H4 (cell line): ENCODE measurements at places on chromosomes 6 and 20. TPM values are rescaled to one million over a fixed set of nuclear protein-coding genes. Genes with fewer than 3 reads are reported as not detected.

GTSF1L gene
- not detected in 2 replicates for total RNA-seq

DNA sequence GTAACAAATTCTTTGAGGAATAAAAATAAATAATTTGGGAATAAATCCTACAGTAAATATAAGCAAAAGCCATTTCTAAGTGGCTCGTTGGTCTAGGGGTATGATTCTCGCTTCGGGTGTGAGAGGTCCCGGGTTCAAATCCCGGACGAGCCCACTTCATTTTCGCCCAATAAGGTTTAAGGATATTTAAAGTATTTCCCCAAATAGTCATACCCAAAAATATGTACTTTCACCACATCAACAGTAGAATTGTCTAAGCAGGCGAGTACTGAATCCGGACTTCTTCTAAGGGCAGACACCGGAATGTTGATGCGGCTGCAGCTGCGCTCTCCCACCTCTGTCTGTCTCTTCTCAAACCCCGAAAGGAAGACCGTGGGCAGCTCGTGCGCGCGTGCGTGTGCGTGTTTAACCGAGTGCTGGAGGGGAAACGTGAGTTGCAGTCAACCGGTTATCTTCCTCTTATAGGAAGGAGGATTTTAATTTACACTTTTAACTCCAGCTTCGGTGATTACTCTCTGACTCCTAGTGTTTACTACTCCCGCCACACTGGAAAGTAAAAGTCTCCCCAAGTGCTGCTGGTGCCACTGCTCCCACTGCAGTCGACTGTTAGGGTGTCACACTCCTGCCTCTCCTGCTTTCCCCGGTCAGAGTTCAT, 155.7 kb upstream of the PRSS16 start:
- DNase-seq = peak; percentile 89

GRCh38 chr6:147508042-147508865, at the start of gene SAMD5:
Gene SAMD5, plus strand, starts transcription at chr6:147508690. Its CDS starts 239 bp downstream, at chr6:147508929.
- peak; percentile 28 for DNase-seq

HMGN3 gene
- total RNA-seq = 150 and 172 TPM in 2 replicates

GRCh38 chr6:56168596-56168995, 78.8 kb downstream of the COL21A1 start:
- no peak for DNase-seq

PMEPA1 gene
- total RNA-seq = 10.0 and 14.4 TPM in 2 replicates

LAMA5 gene
- 4.4 and 4.5 TPM in 2 replicates for total RNA-seq

GRCh38 chr6:44270526-44271405, 516 bp downstream of the TMEM151B start:
- DNase-seq = no peak

CPNE1 gene
- total RNA-seq = 174 and 204 TPM in 2 replicates

GRCh38 chr6:24933868-24934401, 1.8 kb downstream of the RIPOR2 start:
- no peak for DNase-seq

DNA sequence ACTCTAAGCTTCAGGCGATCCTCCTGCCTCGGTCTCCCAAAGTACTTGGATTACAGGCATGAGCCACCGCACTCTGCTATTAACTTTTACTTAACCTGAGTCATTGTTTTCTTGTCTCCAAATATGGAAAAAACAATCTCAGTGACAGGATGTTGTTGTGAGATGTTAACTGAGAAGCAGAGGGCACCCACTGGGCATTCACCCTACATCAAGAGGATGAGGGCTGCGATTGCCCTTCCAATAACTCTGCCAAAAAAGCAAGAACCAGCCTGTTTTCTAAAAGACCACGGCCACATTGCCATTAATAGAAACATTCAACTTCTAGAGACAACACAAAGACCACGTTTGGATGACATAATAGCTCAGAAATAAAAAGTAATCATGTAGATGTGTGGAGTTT, 107.6 kb upstream of the SGK1 start:
- peak; percentile 29 for DNase-seq

DNA sequence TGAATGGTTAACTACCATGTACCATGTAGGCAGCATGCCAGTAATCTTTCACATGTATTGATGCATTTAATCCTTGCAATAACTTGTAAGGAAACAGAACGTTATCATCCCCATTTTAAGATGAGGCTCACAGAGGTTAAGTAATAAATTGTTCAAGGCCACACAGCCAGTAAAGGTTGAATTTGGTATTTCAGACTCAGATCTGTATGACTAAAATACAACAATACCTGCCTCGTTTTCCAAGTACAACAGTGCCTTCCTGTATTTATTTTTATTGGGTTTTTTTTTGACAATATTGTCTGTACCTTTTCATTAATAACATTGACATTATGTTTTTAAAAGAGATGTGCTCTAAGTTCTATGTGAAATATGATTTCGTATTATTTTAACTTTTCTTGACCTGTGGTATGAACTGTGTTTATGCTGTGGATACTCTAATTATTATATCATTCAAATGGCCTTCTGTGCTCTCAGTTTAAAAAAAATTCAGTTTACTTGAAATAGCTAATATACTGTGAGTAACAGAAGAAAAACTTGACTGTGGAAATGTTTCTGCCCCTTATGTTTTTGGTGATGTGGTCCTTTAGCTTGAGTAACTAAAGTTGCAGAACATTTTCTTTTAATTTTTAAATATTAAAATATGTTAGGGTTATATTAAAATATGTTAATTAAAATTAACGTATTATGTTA, 39.7 kb downstream of the XRN2 start:
- DNase-seq = no peak

MTFR2 gene
- 2.1 and 4.5 TPM in 2 replicates for total RNA-seq

DNA sequence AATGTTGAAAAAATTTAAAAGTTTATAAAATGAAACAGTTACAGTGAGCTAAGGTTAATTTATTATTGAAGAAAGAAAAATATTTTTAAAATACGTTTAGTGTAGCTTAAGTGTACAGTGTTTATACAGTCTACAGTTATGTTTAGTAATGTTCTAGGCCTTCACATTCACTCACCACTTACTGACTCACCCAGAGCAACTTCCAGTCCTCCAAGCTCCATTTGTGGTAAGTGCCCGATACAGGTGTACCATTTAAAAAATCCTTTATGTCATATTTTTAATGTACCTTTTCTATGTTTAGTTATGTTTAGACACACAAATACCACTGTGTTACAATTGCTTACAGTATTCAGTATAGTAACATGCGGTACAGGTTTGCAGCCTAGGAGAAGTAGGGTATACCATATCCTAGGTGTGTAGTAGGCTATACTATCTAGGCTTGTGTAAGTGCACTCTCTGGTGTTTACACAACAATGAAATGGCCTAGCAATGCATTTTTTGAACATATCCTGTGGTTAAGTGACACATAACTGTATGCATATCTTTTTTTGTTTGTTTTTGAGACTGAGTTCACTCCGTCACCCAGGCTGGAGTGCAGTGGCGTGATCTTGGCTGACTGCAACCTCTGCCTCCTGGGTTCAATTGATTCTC, 26.3 kb downstream of the FLRT3 start:
- DNase-seq = no peak

DNA sequence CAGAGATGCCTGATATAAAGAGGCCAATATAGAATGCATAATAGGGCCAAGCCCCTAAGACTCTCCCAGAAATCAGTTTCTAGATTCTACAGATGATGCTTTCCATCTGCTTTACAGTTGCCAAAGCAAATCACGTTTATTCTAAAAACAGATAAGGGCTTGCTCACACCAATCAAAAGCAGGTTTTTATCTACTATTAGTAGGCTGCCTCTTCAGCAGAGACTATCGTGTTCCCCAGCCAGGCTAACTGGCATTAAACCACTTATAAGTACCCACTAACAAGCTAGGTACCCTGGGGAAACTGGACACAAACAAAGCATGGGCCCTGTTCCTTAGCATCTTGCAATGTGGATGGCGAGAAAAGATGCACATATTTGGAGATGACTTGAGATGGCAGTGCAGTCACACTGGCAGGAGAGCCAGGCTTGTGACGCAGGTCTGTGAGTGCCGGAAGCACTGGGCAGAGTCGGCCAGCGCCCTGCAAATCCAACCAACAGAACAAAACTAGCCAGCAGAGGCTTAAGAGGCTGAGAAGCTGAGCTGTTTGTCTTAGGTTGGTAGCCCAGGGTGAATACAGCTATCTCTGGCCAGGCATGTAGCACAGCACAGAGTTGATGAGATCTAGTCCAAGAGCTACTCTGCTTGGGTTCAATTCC, 73.4 kb downstream of the GFOD1 start:
- no peak for DNase-seq

IL20RA gene
- total RNA-seq = 0.14 TPM in 1 of 2 replicates, not detected in the other

- peak; percentile 25 for DNase-seq
Measured at GRCh38 chr6:112253841-112254816, at the start of gene LAMA4. Gene LAMA4, minus strand, starts transcription at chr6:112254567. Its CDS starts 417 bp downstream, at chr6:112254150.

- no peak for DNase-seq
Measured at GRCh38 chr6:142796571-142796970, 148.4 kb downstream of the HIVEP2 start.

GRCh38 chr20:53760025-53760441, 166.4 kb upstream of the ZNF217 start:
- DNase-seq = no peak

- no peak for DNase-seq
Measured at GRCh38 chr20:42152575-42152974, 534.4 kb upstream of the CHD6 start.

DNA sequence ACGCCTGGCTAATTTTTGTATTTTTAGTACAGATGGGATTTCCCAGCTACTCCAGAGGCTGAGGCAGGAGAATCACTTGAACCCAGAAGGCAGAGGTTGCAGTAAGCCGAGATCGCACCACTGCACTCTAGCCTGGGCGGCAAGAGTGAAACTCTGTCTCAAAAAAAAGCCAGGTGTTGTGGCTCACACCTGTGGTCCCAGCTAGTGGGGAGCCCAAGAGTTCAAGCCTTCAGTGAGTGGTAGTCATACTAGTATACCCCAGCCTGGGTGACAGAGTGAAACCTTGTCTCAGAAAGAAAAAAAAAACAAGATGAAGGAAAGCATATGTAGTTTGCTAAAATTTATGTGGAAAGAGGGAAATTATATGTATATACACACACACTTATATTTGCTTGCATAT, 20.0 kb upstream of the POU5F1 start:
- DNase-seq = no peak

DNA sequence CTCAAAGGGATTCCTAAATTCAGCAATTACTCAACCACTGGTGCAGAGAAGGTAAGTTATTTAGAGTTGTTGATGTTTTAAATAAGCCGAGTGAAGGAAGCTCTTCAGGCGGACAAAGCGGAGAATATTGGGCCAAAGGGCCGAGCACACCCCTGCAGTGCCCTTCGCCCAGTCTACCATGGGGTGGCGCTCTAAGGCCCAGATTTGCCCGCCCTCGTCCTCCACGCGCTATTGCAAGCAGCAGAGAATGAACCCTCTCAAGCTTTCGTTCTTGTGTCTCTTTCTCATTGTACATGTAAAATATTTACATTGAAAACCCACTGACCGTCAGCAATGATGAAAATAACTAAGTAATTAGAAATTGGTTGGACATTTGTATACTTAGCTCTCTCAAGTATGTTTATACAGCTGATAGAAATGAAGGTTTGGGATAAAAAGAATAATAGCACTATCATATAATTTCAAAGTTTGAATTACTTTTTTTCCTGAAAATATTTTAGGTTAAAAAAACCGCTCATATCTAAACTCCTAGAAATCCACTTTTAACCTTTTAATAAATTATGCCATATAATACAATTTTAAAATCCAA, 195.0 kb upstream of the CEP162 start:
- peak; percentile 14 for DNase-seq

DNA sequence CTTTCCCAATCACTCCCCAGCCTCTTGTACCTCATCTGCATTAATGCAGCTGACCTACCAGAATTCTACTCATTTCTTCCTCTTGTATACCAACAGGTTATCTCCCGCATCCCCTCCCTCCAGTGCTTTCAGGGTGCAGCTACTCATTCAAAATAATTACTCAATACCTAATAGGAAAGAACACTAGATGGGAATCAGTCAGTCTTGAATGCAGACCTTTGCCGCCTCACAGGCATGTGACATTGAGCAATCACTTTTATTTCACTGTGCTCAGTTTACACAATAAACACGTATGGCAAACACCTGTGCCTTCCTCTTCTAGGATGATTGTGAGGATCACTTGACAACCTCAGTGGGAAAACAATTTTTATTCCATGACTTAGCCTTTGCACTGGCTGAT, 13.3 kb downstream of the ZSCAN31 start:
- no peak for DNase-seq

HSPA12B gene
- 0.12 TPM in 1 of 2 replicates, not detected in the other for total RNA-seq

HLA-DPB1 gene
- 25.4 and 47.3 TPM in 2 replicates for total RNA-seq

DEFB132 gene
- not detected in 2 replicates for total RNA-seq

- DNase-seq = no peak
Measured at GRCh38 chr20:47016068-47016664, 121.5 kb downstream of the EYA2 start.

DAAM2 gene
- 7.2 and 9.6 TPM in 2 replicates for total RNA-seq

DNA sequence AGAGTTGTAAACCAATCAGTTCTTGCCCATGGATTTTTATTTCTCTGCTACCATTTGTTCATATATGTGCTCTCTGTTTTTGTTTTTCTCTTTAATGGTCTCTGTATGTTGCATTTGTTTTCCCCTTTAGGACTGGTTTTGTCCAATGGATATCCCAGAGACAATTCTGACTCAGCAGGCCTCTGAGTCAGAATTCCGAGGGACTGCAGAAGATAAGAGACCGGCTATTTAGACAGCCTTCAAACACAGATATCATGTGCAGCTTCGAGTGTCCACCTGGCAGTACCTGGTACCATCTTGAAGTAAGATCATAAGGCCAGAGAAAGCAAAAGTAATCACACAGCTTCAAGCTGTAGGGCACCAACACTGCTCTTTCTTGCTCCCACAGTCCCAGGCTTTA, 125.5 kb downstream of the ELOVL4 start:
- no peak for DNase-seq

- no peak for DNase-seq
Measured at GRCh38 chr6:14921878-14922671, 323.8 kb upstream of the JARID2 start.

BPIFB2 gene
- not detected in 2 replicates for total RNA-seq

- no peak for DNase-seq
Measured at GRCh38 chr20:7736336-7736735, 203.9 kb downstream of the HAO1 start.

- DNase-seq = peak; percentile 68
Measured at GRCh38 chr6:44431118-44431725, 43.7 kb downstream of the CDC5L start.

ROS1 gene
- 0.12 and 0.70 TPM in 2 replicates for total RNA-seq

DNA sequence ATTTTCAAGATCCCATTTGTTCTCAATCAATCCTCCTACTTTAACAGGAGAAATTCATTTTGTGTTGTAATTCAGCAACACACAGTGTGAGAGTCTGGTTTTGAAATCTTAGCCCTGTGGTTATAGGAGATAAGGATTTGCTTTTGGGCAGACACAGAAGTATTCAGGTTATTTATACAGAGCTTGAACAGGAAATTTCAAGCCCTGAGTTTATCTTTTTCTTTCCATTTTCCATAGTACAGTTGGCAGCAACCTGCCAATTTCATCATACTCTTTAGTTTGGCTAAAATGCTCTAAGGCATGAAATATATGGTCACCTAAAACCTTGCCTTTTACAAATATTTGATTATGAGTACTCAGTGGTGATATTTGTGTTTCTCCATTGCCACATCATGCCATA, 41.4 kb downstream of the PKIB start:
- DNase-seq = peak; percentile 3
